GM23248 (cell line): ENCODE measurements at places on chromosomes 2 and 18. TPM values are rescaled to one million over a fixed set of nuclear protein-coding genes. Genes with fewer than 3 reads are reported as not detected.

- no peak for DNase-seq
Observed at GRCh38 chr2:38265461-38265860, 111.6 kb downstream of the ATL2 start.

GRCh38 chr2:201883606-201884369, 77.5 kb downstream of the CDK15 start:
- no peak for DNase-seq

DNA sequence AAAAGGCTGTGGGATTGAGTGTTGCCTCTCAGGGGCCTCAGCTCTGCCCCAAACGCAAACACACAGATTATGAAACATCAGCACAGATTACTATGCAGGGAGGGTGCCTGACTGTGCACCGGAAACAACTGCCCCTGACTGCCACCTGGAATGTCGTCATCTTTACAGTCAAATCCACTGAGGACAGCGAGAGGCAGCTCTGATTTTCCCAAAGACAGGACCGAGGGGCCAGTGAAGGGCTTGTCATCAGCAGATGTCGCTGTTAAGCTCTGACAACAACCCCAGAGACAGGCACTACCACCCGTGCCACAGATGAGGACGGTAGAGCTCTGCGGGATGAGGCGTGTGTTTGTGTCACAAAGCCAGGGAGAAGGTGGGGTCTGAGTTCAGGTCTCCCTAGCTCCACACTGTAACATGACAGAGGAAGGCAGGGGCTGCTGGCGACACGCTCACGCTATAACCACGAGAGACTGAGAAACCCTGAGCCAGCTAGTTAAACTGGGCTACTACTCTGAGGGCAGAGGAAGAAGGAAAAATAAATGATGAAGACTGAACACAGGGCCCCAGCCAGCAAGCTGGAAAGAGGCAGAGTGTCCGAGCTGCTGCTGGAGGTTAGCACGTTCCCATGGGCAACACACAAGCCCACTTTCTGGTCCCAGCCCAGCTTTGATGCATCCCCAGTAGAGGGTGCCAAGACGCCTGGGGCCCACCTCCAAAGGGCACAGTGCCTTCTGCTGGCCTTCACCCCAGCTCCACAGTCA, 47.0 kb downstream of the PARD6G start:
- DNase-seq, result peak; percentile 28

The RAB17 gene
- 0.76 and 1.7 TPM in 2 replicates for total RNA-seq

DNA sequence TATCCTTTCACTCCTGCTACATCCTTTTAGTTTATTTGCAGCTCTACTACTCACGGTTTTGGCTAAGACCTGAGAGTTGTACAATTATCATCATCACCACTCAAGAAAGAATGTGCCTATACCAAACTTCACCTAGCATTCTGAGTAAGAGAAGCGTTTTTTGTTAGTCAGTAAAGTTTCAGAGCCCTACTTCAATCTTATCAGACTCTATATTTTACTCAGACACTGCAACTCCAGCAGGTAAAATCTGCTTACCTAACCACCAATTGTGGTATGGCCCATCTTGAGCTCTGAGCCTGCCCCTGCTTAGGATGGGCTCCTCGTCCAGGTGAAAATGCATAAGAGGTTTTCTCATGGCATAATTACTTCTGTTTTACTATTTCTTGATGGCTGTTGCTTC, 37.1 kb downstream of the ICOS start:
- no peak for DNase-seq

The SPDYA gene
- total RNA-seq, result not detected in 2 replicates

The DUSP2 gene
- 2.4 and 8.8 TPM in 2 replicates for total RNA-seq

- no peak for DNase-seq
Observed at GRCh38 chr2:235911633-235912233, 256.5 kb downstream of the GBX2 start.

DNA sequence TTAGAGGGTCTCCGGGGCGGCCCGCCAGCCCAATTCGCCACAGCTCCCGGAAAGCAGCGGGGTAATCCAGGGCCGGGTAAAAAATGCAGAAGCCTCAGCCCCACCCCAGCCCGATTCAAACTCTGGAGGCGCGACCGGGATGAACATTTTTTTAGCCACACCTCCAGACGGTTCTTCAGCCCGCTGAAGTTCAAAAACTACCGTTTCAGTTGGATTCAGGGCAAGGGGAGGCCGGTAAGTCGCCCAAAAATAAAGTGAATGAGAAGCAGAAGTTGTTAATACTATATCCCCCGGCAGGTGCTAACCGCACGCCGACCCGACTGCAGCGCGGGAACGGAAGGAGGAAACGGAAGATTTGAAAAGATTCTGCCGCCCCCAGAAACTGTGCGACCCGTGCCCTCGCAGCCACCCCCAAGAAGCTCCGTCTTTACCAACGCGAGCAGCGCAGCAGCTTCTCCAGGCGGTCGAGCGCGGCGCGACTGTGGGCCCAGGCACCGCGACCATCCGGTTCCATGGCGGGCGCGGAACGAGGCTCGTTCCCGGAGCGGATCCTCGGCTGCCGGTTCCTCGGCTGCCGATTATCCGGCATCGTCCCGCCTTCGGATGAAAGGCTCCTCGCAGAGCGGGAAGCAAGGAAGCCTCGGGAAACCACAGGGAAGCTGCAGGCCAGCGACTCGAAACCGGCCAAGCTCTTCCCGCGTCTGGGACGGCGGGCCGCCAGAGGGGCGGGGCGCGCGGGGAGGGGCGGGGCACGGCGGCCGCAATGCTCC, at the start of gene BARD1:
Gene BARD1 (minus strand): TSS at position 703 of the 770 bp plus-strand sequence. CDS start 114 bp downstream, at position 589.
- DNase-seq, result peak; percentile 84

The FN1 gene
- total RNA-seq, result 33,406 and 36,331 TPM in 2 replicates

DNA sequence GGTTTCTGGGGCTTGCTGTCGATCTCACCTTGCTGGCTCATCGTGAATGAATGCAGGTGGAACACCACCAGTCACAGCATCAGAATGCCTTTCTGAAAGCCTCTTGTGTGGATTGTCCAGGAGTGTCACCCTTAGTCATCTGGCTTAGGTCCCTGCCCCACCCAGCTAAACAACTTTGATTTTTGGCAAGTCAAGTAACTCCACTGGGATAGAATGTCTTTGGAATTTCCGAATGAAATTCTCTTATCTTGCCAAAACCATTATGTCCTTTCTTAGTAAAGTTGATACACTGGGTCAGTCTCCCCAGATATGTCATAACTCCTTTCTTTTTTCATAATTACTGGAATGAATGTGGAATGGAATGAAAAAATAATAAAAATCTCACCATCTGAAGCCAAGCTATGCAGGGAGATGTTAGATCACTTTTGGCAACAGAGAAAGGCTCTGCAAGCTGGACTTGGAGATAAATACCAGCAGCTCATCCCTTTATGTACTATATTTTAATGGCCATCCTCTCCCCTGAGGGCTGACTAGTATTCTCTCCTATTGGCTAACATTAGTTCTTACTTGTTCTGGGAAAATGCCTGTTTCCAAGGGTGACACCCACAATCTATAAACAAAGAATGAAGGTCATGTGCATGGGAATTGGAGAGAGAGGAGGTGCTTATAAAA, 35.4 kb downstream of the INSIG2 start:
- DNase-seq, result peak; percentile 96

GRCh38 chr18:33459612-33460011, 19.1 kb upstream of the CCDC178 start:
- DNase-seq, result no peak

The C2orf66 gene
- total RNA-seq, result not detected in 2 replicates

- DNase-seq, result no peak
Observed at GRCh38 chr2:108560895-108561530, 26.7 kb downstream of the LIMS1 start.

DNA sequence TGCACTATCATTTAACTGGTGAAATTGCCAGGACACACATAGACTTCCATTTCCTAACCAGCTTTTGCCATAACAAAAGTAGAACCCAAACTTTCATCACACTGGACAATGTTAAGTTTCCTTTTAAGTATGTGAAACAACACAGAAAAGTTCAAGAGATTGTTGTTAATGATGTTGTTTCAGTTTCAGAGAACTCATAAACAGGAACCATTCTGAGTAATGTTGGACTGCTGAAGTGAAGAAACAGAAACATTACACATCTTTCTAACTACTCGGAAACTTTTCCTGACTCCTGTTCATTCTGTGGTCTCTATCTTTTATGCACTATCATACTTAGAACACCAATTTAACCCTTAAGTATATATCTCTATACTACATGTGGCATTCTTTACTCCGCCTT, 179.2 kb downstream of the RIT2 start:
- DNase-seq, result no peak

DNA sequence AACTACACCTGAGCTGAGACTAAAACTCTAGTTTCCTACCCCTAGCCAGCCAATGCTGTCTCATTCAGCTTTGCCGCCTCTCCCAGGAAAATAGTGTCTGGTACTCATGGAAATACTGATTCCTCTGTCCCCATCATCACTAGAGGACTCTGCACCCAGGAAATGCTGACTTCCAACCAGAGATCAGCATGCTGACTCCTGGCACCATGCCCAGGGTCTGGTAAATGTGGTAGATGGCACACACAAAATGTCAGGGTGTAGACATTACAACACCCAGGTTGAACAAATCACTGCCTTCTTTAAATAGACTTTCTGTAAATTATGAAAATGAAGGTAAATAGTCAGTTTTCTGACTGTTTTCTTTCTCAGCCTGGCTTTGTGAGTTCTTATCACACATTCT, 307.3 kb upstream of the CHAC2 start:
- DNase-seq, result peak; percentile 14

GRCh38 chr2:64646007-64646880, 7.5 kb downstream of the SERTAD2 start:
- peak; percentile 79 for DNase-seq

- no peak for DNase-seq
Observed at GRCh38 chr18:75219745-75220375, 9.3 kb downstream of the TSHZ1 start.

GRCh38 chr2:10204326-10205161, 82.0 kb downstream of the RRM2 start:
- DNase-seq, result peak; percentile 65

DNA sequence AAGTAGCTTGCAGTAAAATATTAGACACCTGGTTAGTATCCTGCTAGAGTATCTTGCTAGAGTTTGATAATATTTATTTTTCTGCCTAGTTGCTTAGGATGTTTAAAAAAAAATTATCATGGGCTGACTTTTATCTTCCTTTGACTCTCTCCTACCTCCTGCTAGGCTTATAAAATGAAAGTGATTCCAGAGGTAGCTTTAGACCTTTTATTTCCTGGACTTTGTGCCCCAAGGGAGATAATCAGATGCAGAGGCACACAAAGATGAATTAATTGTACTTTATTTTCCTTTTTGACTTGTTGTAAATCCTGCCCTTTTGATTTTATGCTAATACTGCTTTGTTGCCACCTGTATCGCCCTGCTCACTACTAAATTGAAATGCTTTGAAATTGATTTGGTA, 130.7 kb downstream of the WDSUB1 start:
- no peak for DNase-seq

- DNase-seq, result no peak
Observed at GRCh38 chr2:98016908-98017670, 21.3 kb upstream of the TMEM131 start.

- DNase-seq, result no peak
Observed at GRCh38 chr2:239793836-239794235, 231.3 kb downstream of the NDUFA10 start.

The GALR1 gene
- total RNA-seq, result not detected in 2 replicates

The ATG16L1 gene
- 17.2 and 18.5 TPM in 2 replicates for total RNA-seq

- DNase-seq, result no peak
Observed at GRCh38 chr2:42799881-42800280, 7.5 kb upstream of the HAAO start.

- peak; percentile 5 for DNase-seq
Observed at GRCh38 chr2:21438949-21439348, 315.2 kb downstream of the TDRD15 start.

The DNAJC5G gene
- total RNA-seq, result not detected in 2 replicates

DNA sequence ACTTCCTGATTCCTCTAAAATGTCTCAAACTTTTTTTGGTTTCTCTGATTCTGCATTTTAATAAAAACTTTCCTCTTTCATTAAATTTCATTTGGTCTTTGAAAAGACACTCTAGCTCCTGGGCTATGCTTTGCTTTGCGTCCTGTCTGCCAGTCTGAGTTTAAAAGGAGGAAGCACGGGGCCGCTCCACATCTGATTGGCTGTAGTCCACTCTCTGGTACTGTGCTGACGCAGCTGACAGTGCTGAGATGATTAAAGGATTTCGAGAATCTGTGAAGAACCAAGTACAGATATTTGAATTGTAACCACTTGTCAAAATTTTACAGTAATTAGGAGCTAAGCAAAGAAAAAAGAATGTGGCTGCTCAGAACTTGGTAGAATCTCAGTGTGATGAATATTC, 199.6 kb upstream of the HNMT start:
- no peak for DNase-seq

- no peak for DNase-seq
Observed at GRCh38 chr18:66708646-66709045, 104.8 kb upstream of the CDH19 start.

GRCh38 chr18:52995875-52996274, 655.9 kb downstream of the DCC start:
- no peak for DNase-seq

DNA sequence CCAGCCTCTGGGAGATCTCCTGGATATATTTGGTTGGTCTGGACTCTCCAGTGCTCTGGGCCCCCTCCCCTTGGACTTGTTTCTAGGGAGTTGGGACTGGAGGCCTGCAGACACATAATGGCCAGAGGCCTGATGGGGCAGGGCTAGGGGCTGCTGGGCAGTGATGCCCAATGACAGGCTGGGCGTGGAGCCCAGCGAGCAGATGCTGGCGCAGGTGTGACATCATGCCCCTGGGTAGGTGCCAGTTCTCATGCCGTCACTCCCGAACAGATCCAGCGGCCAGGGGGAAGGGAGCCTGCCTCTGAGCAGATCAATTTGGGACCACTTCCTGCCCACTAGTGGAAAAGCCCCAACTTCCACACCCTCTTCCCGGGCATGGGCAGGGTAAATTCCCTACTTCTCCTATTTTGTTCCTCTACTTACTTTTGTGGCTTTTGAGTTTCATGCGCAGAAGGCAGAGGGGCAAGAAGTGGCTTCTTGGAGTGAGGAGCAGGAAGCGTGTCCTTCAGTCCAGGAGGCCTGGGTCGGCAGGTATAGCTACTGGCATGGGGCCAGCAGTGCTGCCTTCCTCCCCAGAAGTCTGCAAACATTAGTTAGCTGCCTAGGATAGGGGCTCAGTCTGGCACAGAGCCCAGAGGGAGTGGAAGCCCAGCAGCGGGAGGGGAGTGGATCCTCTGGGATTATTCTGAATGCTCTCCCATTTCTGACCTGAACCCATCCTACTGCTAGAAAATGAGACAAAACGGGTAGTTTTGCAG, 6.1 kb downstream of the MPV17 start:
- DNase-seq, result no peak

- no peak for DNase-seq
Observed at GRCh38 chr2:204483608-204484081, 61.6 kb upstream of the PARD3B start.
